AG08395 (cell line): ENCODE measurements at places on chromosomes 1 and 21.

DNA sequence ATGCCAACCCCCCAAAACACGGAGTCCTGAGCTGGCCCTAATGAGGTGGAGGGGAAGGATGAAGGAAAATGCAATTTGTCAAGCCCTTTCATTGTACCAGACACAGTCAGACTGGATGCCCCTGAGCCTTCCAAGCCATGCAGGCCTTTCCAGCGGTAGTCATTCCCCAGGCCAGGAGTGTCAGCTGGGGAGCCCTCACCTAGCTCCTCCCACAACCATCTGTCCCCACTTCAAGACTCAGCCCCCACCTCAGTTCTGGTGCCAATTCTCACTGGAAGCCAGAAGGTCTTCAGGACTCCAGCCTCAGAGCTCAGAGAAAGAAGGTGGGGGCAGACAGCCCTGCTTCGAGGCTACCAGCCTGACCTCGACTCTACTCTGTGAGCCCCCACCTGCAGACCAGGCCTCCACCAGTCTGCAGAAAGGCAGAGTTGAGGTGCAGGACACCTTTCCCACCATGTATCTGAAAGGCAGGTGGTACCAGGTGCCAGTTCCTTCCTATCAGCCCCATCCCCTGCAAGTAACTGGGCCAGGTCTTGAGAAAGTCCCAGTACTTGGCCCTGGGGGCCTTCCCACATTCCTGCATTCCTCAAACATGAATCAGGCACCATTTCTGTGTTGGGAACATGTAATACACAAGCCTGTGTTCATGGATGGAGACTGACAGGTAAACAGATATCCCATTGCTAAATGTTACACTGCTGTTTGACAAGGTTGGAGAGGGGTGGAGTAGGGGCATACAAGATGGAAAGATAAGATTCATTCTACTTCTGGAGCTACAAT, 180.6 kb upstream of the EDN2 start:
- DNase-seq, result peak; percentile 46

- DNase-seq, result no peak
Observed at GRCh38 chr1:7421471-7422075, 349.5 kb upstream of the VAMP3 start.

DNA sequence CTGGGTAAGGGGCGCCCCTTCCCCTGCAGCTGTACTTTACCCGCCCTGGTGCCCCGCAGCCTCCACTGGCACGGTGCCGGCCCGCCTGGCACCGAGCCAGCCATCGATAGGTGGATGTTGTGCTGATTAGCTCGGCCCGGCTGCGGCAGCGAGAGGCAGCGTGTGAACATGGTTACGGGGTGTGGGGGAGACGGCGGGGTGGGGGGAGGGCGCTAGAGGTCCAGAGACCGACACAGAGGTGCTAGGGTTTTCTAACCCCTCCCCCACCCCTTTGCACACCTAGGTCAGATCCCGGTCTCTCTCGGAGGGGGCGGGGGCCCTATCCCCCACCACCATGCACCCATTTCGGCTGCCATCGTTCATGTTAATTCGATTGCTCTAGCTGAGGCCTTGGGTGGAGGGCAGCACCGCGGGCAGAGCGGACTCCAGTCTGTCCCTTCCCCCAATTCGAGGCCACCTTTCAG, 6.7 kb downstream of the EFNA4 start:
- DNase-seq, result no peak

DNA sequence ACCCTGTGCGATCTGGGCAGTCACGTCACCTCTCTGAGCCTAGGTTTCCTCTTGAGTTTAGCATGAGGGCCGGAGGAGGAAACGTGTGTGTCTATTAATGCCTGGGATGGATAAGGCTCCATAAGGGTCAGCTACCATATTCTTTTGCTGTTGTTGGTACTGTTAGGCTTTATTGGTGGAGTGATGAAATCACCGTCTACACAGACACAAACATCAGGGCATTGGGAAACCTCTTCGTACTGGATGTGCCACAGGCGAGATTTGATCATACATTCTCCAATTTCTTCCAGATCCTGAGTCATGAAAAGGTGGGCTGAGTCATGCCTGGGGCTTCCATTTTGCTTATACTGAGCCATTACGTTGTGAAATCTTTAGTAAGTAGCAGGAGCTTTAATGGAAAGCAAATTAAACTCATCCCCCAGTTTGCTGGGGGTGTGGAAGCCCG, 24.9 kb upstream of the GRHL3 start:
- peak; percentile 92 for DNase-seq

DNA sequence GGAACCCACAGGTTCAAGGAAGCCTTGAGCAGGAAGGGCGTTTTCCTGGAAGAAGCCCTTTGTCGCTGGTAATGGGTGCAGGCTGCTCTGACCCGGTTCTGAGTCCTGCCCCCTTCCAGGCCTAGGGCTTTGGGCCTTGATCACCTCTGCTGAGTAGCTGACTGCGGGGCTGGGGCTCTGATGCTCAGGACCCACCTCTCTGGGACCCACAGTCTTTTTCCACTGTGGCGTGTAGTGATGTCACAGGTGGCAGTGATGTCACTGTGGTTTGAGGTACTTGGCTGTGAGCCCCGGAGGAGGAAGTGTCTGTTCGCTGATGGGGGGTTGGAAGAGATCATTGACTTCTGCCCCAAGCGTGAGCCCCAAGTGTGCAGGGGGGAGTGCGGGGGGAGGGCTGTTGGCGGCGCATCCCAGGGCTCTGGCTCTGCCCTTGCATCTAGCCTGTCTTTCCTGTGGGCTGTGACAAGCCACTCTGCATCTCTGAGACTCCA, 6.9 kb downstream of the TNFRSF1B start:
- no peak for DNase-seq

DNA sequence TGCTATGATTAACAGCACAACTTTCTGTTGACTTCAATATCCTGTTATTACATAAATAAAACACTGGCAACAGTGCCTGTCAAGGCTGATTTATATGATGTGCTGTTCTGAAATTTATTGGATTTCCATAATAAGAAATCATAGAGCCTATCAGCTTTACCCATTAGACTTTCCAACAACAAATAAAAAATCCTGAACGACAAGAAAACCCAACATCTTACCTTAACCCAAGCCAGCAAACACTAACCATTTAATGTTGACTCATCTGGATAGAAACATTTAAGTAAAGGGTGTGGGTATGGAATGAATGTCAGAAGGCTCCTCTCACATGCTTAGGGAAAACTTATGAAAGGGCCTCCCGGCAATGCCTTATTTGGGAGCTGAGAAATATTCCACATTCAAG, 165.1 kb downstream of the SLC45A1 start:
- no peak for DNase-seq

GRCh38 chr1:200042552-200043335, 15.2 kb downstream of the NR5A2 start:
- DNase-seq, result no peak

GRCh38 chr1:207799989-207800648, 48.3 kb downstream of the CD46 start:
- DNase-seq, result no peak

DNA sequence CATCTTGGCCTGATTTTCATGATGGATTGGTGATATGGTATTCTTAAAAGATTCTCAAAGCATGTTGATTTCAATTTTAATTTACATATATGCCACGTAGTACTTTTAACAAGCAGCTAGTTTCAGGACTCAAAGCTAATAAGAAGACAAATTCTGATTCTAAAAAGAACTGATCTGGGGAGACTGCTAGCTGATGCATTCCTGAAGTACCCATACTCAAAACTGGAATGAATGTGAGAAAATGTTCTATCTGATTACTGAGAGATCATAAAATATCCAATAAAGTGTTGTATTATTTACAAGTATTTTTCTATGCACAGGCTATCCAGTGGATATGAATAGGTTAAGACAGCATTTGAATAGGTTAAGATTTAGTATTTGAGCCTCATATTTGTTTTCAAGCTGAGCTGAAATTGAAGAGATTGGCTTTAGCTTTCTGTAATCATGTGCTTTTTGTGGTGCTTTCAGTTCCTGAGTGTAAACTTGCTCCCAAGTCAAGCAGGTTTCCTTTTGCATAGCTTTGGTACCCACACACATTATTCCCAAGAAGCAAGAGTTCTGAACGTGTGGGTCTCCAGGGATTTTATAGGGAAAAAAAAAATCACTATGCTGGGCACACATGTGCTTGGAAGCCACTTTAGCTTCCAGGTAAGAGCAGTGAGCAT, 114.1 kb downstream of the VPS13D start:
- DNase-seq, result no peak

- no peak for DNase-seq
Observed at GRCh38 chr1:18943914-18944572, 12.4 kb downstream of the IFFO2 start.

GRCh38 chr1:78619803-78620579, at the start of gene IFI44L:
Gene IFI44L, plus strand, starts transcription at chr1:78620448. Its CDS starts 7,468 bp downstream, at chr1:78627916.
- peak; percentile 18 for DNase-seq

DNA sequence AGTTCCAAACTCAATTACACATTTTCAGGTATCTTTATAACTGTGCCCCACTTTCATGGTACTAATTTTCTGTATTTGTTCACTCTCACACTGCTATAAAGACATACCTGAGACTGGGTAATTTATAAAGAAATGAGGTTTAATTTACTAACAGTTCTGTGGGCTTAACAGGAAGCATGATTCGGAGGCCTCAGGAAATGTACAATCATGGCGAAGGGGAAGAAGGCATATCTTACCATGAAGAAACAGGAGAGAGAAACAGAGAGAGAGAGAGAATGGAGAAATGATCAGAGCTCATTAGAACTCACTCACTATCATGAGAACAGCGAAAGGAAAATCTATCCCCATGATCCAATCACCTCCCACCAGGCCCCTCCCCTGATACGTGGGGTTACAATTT, 874.1 kb upstream of the B3GALT2 start:
- no peak for DNase-seq

- DNase-seq, result peak; percentile 54
Observed at GRCh38 chr1:62175568-62176179, 19.0 kb upstream of the L1TD1 start.

GRCh38 chr1:59926381-59927123, at the start of gene CYP2J2:
Gene CYP2J2, minus strand, starts transcription at chr1:59926773. Its CDS starts 27 bp downstream, at chr1:59926746.
- DNase-seq, result peak; percentile 57

DNA sequence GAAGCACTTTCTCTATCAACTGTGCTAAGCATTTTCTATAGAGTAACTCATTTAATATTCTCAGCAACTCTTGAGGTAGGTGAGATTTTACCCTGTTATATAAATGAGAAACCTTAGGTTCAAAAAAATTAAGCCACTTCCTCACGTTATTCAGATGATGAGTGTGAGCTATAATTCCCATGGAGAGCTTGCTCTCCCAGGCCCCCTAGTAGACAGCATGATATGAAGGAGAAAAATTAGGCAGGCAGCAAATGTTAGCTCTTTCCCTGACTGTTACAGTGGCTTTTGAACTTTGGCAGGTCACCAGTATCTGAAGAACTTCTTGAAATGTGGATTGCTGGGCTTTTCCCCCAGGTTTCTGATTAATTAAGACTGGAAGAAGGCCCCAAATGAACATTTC, 753.1 kb downstream of the NCAM2 start:
- DNase-seq, result no peak

DNA sequence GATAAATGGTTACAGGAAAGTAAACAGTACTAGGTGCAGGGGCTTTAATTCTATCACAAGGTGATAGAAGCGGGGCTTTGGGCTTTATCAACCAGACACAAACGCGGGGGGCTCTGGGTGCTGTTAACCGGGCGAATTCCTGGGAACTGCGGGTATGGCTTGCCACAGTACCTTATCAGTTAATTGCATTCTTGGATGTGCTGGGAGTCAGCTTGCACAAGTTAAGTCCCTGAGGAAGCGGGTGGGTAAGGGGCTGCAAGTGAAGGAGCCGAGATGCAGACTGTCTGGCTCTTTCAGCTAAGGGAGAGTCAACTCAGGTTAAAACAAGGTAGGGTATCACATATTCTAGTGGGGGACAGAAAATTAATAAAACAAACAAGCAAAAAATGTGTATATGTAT, 661 bp downstream of the GBP4 start:
- no peak for DNase-seq

- DNase-seq, result no peak
Observed at GRCh38 chr1:98735756-98736155, 74.2 kb downstream of the SNX7 start.

DNA sequence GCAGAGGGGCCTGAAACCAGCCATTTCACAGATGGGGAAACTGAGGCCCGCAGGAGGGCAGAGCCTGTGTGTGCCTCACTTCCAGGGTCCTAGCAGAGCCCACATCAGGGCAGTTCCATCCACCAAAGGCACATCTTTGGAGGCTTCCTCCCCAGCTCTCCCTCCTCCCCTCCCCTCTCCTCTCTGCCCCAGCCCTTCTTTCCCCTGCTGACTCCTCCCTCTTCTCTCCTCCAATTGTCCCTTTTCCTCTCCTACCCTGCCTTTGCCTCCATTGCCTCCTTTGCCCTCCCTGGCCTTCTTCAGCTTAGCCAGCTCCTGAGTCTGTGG, 56.6 kb downstream of the TMEM53 start:
- no peak for DNase-seq
